ENCODE measurements at places on chromosomes 3 and 15.

- no peak for DNase-seq
These were observed 5.3 kb downstream of the CCDC80 start for GRCh38 chr3:112635674-112636073.

DNA sequence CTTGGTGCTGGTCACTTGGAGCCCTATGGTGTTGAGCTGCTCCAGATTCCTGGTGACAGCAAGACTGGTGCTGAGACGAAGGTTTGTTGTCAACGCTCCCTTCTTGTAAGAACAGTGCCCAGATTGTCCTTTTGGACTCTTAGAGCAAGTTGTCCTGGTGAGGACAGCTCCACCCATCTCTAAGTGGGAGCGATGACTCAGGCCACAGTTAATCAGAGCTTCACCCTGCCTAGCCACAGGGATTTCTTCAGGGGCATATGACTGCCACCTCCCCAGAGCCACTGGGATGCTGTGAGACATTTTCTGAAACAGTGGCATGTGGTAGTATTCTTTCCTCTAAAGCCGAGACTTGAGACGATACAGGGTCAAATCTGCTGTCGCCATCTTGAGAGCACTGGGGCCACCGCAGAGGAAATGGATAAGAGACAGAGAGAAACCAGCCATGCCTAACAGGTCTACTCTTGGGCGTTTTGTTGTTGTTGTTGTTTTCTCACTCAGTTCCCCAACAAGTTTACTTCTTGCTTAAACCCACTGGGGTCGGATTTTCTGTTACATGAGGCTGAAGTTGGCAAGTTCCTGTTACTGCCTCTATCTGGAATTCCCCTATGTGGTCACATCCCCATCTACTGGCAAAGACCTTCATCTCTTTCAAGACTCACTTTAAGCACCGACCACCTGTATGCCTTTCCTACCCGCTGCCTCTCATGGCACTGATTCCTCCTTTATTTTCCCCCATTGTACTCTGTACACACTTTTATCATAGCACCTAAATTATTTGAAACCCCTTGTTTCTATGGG, 16.0 kb upstream of the PCOLCE2 start:
- DNase-seq = no peak

DNA sequence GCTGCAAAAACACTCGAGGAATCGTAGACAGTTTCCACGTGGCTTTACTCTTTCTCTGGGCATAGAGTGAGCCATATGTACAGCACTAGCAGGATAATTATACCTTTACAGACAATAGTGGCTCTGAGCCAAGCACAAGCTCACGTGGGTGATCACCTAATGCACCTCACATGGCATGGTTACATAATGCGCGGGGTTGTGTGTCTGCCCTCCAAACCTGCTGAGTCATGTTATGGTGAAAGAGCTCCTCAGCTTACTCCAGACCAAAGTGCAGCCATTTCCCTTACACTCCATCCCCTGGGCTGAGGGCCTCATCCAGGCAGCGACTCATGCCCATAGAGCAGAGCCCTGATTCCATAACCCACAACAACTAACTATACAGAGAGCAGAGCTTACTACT, 1458.4 kb upstream of the CADM2 start:
- DNase-seq = no peak

GRCh38 chr15:29887721-29888120, 65.5 kb upstream of the TJP1 start:
- DNase-seq = no peak

DNA sequence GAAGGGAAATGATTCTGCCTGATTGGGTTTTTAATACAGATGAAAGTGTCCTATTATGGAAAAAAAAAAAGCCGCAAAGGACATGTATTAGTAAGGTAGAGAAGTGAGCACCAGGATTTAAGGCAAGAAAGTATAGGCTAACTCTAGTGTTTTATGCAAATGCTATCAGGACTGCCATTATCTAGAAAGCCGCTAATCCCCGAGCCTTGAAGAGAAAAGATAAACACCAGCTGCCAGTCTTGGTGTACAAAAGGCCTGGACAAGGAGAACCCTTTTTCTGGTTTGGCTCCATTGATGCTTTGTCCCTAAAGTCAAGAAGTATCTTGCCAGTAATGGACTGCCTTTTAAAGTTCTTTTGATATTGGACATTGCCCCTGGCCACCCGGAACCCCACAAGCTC, 8.6 kb upstream of the TRIM59 start:
- no peak for DNase-seq

DNA sequence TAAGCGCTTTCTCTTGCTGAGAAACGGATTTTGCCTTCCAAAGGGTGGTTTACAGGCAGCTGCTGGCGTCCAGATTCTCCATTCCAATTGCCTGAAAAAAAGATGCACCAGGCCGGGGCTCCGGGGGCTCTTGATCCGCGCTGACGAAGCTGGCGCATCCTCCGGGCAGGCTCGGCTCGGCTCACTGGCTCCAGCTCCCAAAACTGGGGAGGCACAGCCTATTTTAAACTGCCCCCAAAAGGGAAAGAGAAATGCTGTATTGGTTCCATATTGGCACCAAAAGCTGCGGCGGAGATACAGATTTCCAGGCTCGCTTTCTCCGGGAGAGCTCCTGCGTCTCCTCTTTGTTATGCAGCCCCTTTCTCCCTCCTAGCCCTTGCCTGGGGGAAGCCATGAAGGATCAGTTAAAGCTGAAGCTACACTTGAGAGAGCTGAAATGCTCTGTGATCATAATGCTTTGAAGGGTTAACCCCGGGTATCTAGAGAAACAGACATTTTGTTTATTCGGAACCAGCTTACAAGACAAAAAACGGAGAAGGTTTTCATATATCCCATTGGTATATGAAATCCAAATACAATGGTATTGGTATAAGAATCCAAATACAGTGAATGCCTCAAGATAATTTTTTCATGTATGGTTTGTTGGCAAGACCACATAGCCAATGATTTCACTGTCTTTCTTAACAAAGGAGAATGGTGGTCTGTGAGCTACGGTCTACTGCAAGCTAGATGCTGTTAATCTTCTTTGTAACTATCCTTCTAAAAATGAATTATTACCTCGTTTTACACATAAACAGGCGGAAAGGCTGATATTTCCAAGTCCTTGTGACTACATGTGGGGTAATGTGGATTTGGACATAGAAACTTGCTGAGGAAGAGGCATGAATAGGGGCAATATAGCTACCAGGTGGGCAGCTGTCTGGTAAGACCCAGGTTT, 693 bp downstream of the CD200 start:
- no peak for DNase-seq

- no peak for DNase-seq
These were observed 6.7 kb upstream of the LRRC15 start for GRCh38 chr3:194376241-194376560.

DNA sequence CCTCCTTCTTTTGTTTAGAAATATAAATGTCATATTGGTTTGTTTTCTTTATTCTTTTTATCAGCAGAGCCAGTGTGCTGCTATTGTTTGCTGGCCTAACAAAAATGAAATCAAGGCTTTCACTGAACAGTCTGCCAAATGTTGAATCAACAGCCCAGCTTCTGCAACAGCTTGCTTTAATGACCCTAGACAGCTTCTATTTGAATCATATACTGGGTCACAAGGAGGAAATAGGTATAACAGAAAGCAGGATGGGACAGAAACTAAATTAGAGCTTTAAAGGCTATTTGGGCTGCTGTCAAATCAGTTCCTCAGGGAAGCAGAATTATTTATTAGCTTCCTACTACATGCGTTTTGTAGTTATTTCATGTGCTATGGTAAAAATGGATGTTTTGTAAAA, 12.1 kb upstream of the DNAJC13 start:
- peak; percentile 84 for DNase-seq

DNA sequence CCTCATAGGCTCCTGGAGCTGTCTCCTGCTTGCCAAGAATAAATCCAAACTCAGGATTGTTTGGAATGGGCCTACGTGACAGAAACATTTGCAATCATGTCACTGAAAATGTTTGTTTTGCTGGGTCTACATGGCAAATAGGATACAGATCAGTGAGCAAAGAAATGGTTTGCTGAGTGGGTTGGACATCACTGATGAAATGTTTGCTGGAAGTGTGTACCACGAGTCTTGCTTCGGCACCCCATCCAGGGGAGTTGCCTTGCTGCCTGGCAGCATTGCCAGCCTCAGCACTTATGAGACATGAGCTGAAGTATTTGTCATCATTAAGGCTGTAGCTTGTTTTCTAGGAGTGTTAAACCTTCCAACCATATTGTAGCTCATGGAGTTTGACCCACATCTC, 213.3 kb upstream of the CFAP20DC start:
- no peak for DNase-seq

DNA sequence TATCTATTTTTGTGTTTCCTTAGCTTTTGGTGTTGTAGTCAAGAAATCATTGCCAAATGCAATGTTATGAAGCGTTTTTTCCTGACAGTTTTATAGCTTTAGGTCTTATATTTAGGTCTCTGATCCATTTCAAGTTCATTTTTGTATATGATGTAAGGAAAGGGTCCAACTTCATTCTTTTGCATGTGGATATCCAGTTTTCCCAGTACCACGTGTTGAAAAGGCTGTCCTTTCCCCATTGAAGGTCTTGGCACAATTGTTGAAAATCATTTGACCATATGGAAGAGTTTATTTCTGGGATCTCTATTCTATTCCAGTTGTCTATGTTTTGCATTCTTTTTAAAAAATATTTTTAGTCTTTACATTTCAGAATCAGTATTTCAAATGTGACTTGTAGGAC, 14.6 kb upstream of the SNRPN start:
- DNase-seq = no peak

GRCh38 chr15:61404567-61404966, 175.5 kb upstream of the RORA start:
- no peak for DNase-seq

- DNase-seq = no peak
These were observed 36.0 kb upstream of the ULK4 start for GRCh38 chr3:41997702-41998550.

- no peak for DNase-seq
These were observed 442.9 kb downstream of the ERC2 start for GRCh38 chr3:56025326-56025725.

- no peak for DNase-seq
These were observed 35.7 kb upstream of the BLM start for GRCh38 chr15:90681480-90681879.

- DNase-seq = no peak
These were observed 44.5 kb downstream of the DUT start for GRCh38 chr15:48375767-48376166.

GRCh38 chr3:141656771-141657170, 81.3 kb upstream of the RNF7 start:
- DNase-seq = no peak

- DNase-seq = no peak
These were observed 653.2 kb downstream of the ROBO2 start for GRCh38 chr3:77693147-77693546.

- DNase-seq = peak; percentile 9
These were observed 48.3 kb downstream of the GREM1 start for GRCh38 chr15:32766101-32766500.

GRCh38 chr3:189688262-189688661, 57.1 kb downstream of the TP63 start:
- no peak for DNase-seq

GRCh38 chr3:56131974-56132590, 336.2 kb downstream of the ERC2 start:
- no peak for DNase-seq

DNA sequence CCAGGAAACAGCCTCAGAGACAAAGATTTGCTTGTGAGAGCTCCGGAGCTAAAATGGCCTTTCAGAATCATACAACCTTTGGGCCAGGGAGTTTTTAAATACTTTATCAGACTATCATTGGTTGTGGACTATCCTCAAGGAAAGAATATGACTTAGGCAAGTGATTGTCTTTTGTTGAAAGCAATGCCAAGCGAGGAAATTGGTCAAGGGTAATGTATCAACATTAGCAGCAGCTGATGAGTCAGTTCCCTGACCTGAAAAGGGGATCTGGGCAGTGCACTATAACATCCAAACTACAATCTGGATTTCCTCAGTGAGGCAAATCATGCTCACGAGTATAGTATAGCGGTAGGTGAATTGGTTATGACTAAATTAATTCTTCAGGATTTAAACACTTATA, 303.6 kb downstream of the LSAMP start:
- no peak for DNase-seq

DNA sequence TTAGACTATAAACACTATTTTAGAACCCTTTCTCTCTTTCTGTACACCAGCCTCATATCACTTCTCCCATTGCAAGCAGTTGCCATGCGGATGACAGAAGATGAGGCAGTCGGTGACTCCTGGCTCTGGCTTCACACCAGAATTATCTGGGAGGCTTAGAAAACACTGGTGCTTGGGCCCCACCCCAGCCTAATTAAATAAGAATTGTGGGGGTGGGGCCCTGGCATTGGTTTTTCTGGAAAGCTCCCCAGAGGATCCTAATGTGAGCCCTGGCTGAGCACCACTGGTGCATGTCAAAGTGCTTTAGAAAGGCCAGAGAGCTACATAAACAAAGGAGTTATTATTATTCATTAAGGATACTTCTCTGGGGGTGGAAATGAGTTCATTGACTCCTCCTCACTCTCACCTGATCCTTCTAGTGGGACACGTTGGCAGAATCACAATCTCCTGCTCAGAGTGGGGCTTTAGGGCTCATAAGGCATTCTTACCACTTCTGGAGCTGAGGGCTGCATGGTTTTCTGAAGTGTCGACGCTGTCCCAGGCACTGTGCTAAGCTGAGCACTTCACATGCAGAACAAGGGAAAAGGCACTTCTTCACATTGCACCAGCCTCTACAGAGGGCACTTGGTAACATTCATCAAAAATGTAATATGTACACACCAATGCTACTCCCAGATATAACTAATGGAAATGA, 188.5 kb upstream of the TLE3 start:
- no peak for DNase-seq

- DNase-seq = no peak
These were observed 26.0 kb upstream of the SEC62 start for GRCh38 chr3:169940470-169941181.

DNA sequence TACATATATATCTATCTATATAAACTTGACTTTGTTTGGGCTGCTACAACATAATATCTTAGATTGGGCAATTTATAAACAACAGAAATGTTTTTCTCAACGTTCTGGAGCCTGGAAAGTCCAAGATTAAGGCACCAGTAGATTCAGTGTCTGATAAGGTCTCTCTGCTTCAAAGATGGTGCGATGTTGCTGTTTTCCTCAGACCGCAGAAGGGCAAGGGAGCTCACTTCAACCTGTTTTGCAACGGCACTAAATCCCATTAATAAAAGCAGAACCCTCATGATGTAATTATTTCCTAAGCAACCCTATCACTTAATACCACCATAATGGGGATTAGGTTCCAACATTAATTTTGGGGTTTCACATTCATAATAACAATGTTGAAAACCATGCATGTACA, 1134.8 kb downstream of the NSUN3 start:
- no peak for DNase-seq

- DNase-seq = no peak
These were observed 166.0 kb downstream of the TP63 start for GRCh38 chr3:189797103-189797750.

DNA sequence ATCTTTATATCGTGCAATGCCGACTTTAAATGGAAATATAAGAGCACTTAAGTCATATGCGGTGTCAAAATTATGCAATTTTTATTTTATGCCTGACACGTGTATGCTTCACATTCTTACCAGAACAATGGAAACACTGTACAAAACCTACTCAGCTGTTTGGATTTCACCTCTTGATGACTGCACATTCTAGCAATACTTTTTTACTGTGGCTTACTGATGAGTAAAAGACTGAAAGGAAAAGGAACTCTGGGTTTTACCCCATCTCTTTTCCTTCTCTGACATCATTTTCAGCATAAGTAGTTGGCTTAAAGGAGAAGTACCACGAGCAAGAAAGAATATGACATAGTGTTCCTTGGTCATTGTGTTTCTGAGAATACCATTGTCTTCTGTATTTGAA, 142.8 kb downstream of the POLR2M start:
- DNase-seq = no peak

Measured in DMS153 (cell line).